ENCODE measurements at places on chromosomes 12 and 14.
A peak's percentile ranks its signal among the peaks of the same experiment; 100 is the strongest.

DNA sequence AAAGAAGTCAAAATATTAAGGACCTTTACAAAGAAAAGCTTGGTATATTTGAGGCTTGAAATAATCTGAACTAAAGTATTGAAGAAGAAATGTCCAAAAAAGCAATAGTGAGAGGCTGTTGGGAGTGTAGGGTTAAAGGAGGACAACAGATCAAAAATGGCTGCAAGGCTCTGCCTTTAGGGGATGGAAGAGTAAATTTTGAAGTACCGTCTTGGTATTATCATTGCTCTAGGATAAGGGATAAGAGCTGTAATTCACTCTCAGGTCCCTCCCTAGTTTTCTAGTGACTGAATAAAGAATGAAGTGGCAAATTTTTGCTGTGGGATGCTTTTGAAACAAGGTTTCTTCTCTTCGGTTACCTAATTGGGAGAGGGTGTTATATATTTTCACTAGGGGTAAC is 38.7 kb downstream of the LEMD3 start:
- DNase-seq = no peak

DNA sequence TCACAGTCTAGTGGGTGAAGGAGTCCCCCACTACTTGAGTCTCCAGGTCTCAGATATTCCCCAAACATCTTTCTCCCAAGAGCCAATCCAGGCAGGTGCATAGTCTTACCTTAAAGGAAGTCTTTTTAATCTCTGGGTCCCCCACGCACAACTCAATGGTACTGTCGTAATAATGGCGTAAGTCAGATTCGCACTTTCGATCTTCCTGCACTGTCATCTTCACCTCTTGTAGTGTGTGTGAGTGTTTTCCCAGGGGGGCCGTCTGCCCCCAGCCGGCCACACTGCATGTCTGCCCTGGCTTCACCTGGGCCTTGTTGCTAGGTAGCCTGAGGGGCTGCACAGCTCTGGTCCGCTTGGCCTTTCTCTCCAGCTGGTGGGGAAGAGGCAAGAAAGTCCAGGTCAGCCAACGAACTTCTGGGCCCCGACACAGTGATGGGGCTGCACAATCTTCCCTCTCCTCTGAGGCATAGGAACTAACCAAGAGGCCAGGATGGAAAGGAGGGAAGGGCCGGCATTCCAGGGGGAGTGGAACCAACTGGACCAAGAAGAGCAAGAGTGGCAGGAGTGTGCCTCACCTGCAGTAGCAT is 2.1 kb downstream of the GZMB start:
- DNase-seq = no peak

- no peak for DNase-seq
These were observed 202.6 kb upstream of the AVPR1A start for GRCh38 chr12:63353559-63353958.

- no peak for DNase-seq
These were observed 24.0 kb upstream of the MDM1 start for GRCh38 chr12:68356060-68356695.

DNA sequence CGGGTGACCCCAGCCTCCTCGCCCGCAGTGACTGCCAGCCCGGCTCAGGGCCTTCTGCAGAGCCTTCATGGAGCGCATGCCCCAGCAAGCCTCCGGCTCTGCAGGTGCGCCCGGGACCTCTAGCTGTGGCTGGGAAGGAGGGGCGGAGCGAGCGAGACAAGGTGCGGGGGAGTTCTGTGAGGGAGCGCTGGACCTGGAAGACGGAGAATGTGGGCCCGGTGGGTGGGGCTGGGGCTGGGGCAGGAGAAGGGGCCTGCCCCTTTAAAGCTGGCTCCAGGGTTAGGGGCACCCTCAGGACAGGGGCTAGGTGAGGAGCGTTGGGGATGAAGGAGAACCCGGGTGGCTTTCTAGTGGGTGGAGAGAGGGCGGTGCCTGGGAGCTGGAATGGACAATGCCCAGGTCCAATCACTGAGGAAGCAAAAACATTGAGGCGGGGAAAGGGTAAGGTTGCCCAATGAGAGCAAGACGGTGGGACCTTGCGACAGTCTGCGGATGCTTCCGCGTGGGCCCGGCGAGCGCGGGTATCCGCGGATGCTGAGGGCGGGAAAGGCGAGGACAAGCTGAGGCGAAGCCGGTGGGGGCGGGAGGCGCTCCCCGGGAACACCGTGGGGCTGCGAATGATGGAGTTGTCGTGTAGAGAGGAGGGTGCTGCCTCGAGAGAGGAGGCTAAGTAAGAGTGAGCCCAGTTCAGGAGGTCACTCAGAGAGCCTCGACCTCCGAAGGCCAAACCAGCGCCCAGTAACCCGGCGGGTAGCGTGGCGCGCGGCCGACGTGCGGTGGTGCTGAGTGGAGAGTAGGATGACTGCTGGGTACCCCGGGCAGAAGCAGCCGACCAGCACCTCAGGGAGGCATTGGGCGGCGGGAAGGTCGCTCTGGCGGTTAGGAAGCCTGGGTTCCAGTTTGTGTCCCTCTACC is at the start of gene GLS2:
Gene GLS2 (minus strand): TSS at position 121 of the 915 bp plus-strand sequence. CDS start 43 bp downstream, at position 78.
- DNase-seq = peak; percentile 59

- DNase-seq = no peak
These were observed 27.4 kb upstream of the CEBPE start for GRCh38 chr14:23146351-23146910.

DNA sequence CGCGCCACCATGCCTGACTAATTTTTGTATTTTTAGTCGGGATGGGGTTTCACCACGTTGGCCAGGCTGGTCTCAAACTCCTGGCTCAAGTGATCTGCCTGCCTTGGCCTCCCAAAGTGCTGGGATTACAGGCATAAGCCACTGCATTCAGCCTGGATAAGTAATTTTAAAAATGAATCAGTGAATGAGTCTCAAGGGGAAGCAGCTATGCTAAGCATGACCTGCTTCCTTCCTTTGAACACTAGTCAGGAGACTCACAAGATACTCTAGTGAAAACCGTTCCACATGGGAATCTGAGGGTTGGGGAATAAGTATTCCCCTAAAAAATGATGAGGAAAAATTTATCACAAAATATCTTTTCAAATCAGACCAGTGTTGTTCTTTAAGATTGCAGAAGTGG is 10.7 kb upstream of the FAM234B start:
- no peak for DNase-seq

- no peak for DNase-seq
These were observed 334.5 kb downstream of the TMEM121 start for GRCh38 chr14:105860615-105861580.

- peak; percentile 49 for DNase-seq
These were observed 48.4 kb upstream of the FOS start for GRCh38 chr14:75230140-75230792.
